Gastroesophageal sphincter (tissue), 4 donors: ENCODE measurements at places on chromosomes 6 and 20.

- no peak for ATAC-seq
Measured at GRCh38 chr6:56231827-56232226, 15.6 kb downstream of the COL21A1 start.

GRCh38 chr20:44886266-44886651, 754 bp downstream of the YWHAB start:
- ATAC-seq, result no peak

DNA sequence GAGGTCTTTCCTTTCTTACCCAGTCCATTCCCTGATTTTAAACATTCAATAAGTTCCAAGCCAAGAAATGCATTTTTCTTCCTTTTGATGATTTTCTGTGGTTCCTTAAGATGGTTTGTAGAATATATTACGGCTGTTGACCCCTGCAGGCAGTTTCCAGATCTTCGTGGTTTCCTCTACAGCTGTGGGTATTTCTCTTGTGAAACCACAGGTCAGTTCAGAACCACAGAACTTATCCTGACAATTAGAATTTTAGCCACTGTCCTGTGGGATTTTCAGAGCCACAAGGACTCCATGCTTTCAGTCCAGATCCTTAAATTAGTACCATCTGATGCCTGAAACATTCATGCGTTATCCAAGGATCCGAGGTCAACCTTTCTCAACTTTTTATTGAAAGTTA, 29.7 kb upstream of the EXOC2 start:
- no peak for ATAC-seq

- ATAC-seq, result no peak
Measured at GRCh38 chr6:11947575-11947974, 64.5 kb upstream of the HIVEP1 start.

DNA sequence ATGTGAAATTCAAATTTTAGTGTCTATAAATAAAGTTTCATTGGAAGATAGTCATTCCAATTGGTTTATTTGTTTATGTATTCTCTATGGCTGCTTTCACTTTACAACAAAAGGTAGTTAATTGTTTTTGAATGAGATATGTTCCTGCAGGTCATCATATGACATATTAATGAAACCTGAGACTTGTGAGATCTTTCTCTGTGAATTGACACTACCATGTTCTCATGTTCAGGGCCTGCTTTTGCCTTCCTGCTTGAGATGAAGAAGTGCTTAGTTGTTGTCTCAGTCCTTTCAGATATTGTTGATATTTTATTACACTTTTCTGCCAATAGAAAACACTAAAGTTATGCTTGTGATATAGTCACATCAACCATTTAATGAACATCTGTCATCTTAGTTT, 132.5 kb downstream of the UTRN start:
- no peak for ATAC-seq

- no peak for ATAC-seq
Measured at GRCh38 chr6:157020398-157020797, 243.2 kb downstream of the ARID1B start.

- no peak for ATAC-seq
Measured at GRCh38 chr6:145704143-145704781, 31.1 kb downstream of the EPM2A start.

GRCh38 chr6:8329562-8329961, 105.8 kb downstream of the SLC35B3 start:
- no peak for ATAC-seq

DNA sequence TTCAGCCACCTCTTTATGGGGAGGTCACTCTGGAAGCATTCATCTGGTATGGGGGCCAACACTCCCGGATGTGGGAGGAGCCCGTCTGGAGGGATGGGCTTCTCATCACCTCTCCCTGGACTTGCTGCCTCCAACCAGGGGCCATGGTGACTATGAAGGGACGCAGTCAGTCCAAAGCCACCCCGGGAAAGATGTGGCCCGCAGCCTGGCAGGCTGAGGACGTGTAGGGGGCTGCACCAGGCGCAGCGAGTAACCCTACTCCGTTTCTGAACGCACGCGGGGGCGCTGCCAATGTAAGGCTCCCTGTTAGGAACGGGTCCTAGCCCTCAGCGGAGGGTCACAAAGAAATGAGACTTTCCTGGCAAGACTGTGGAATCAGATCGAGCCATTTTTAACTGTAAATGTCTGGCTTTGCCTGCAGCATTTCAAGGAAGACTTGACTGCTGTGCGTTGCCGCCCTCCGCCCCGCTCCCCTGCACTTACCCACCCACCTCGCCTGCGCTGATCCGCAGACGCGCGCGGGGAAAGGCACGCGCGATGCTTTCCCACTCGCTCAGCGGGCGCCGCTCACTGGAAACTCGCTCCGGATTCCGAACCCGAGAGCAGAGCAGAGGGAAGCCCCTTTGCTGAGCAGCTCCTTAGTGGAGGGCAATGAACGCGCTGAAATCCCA, 55.1 kb downstream of the IL20RA start:
- peak; percentile 79 for ATAC-seq

- no peak for ATAC-seq
Measured at GRCh38 chr6:32967151-32968091, 973 bp upstream of the BRD2 start.

GRCh38 chr6:42453654-42454427, 2.1 kb upstream of the TRERF1 start:
- ATAC-seq, result no peak

DNA sequence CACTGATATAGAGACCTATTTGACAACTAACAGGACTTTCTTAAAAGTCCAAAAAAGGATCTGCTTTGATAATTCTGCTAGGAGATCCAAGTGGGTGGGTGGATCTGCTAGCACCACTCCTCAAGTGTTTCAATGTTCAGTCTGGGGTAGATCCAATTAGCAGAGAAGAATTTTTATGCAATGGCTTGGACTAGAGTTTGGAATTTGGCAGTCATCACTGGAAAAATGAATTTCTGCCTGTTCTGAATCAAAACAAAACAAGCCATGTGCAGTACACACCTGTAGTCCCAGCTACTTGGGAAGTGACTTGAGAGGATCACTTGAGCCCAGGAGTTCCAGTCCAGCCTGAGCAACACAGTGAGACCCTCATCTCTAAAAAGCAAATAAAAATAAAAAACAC, 12.6 kb upstream of the GNMT start:
- ATAC-seq, result peak; percentile 82

GRCh38 chr6:37041521-37041920, 36.1 kb downstream of the FGD2 start:
- no peak for ATAC-seq

- no peak for ATAC-seq
Measured at GRCh38 chr6:101655109-101655508, 261.6 kb downstream of the GRIK2 start.

DNA sequence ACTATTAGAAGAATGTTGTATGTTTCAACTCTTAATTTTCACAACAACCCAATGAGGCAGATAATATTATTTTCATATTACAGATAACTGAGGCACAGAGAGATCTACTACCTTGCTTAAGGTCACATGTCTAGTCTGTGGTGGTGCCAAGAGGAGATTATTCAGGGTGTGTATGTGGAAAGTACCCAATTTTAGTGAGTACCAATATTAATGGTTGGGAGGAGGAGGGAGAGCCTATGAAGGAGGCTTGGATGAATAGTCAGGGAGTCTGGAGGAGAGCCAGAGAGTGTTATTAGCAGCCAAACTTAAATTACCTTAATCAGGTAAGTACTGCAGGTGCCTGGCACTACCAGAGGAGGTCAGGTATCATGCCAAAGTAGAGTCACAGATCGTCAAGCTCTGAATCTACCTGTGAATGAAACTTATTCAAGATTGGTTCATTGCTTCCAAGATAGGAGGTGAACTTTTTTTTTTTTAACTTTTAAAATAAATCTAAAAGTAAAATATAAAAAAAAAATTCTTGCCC, 10.9 kb upstream of the CALHM6 start:
- no peak for ATAC-seq

- ATAC-seq, result no peak
Measured at GRCh38 chr6:27872642-27873020, 39.6 kb downstream of the OR2B2 start.

DNA sequence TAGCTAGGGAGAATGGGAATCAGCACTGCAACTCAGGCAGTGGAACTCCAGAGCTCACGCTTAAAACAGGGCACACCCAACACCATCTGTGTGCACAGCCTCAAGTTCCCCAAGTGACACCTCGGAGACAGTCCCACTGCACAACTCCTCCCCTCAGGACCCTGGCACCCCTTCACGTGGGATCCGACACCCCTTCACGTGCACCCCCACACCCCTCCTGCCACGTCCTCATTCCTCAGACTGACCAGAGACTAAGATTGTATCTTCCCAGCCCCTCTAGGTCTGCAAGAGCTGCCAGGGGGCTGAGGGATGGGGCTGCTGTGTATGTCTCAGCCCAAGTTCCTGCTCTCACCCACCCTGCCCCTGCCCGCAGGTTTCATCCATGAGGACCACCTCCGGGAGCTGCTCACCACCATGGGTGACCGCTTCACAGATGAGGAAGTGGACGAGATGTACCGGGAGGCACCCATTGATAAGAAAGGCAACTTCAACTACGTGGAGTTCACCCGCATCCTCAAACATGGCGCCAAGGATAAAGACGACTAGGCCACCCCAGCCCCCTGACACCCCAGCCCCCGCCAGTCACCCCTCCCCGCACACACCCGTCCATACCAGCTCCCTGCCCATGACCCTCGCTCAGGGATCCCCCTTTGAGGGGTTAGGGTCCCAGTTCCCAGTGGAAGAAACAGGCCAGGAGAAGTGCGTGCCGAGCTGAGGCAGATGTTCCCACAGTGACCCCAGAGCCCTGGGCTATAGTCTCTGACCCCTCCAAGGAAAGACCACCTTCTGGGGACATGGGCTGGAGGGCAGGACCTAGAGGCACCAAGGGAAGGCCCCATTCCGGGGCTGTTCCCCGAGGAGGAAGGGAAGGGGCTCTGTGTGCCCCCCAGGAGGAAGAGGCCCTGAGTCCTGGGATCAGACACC, 7.6 kb downstream of the MYL9 start:
- ATAC-seq, result no peak

DNA sequence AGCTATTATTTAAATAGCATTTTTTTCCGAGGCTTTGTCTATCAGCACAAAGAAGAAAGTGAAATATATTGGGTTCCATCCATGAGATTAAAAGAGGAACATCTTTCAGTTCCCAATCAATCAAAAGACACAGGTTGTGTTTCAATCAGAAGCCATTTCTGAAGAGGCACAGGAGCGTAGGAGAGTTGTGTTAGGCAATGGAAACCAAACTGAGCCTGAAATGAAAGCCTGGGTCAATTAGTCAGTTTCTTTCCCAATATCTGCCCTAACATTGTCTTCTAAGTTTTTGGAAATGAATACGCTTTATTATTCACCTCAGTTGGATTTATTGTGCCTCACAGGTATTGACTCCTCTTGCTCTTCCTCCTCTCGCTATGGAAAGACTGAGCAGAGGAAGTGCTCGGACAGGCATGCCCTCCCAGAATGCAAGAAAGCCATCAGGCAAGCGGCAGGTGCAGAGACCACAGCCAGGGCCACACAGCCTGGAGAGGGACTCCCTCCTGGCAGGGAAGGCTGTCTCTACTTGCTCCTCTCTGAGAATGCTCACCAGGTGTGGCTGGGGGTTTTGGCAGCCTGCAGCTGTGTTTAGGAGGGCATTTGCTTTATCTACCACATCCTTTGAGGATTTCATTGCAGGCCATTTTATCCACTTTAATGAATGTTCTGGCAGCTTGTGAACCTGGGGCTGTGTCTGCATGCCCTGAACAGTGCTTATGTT, 100.8 kb upstream of the NEDD9 start:
- ATAC-seq, result no peak

GRCh38 chr6:24387818-24388217, 14.9 kb upstream of the MRS2 start:
- ATAC-seq, result no peak

GRCh38 chr6:88177961-88178464, 11.9 kb upstream of the CNR1 start:
- no peak for ATAC-seq

DNA sequence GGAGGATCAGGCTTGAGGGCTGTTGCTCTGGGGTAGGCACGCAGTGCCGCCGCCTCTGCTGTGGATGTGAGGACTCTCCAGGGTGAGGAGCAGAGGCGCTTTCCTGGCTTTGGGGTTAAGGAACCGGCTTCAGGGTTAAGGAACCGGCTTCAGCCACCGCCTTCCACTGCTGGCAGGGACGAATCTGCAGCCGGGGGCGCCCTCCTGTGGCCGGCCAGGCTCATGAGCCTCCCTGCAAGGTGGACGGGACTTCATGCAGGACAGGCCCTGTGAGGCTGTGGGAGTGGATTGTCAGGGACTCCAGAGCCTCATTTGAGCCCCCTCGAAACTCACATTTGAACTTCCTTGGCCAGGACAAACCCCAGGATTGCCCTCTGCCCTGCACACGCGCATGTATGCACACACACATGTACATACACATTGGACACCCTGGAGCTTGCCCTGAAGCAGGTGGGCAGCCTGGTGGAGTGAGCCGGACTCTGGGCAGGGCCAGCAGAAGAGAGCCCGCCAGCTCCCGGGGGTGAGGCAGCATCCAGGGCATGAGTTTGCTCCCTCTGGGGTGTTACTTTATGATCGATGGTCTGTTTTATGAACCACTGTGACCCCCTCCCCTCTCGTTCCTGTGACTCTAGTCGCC, 146.9 kb downstream of the PHACTR3 start:
- peak; percentile 64 for ATAC-seq

- no peak for ATAC-seq
Measured at GRCh38 chr6:92196325-92196724, 1223.0 kb downstream of the EPHA7 start.

GRCh38 chr6:137702791-137703424, 164.2 kb upstream of the TNFAIP3 start:
- ATAC-seq, result no peak

DNA sequence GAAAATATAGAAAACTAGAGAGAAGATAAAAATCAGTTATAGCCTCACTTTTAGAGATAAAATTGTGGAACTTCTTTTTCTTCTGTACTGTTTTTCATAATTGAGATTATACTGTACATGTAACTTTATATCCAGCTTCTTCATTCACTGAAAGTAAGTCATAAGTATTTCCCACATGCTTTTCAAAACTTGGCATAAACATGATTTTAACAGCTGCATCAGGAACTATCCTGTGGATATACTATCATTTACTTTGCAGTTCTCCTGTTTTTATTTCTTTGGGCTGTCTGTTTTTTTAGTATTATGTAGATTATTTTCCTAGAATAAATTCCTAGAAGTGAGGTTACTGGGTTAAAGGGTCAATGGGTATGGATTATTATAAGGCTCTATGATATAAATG, 14.8 kb downstream of the DSTN start:
- no peak for ATAC-seq

GRCh38 chr6:22612236-22612635, 42.9 kb downstream of the HDGFL1 start:
- no peak for ATAC-seq
